ENCODE measurements at places on chromosomes 2 and 18.

DNA sequence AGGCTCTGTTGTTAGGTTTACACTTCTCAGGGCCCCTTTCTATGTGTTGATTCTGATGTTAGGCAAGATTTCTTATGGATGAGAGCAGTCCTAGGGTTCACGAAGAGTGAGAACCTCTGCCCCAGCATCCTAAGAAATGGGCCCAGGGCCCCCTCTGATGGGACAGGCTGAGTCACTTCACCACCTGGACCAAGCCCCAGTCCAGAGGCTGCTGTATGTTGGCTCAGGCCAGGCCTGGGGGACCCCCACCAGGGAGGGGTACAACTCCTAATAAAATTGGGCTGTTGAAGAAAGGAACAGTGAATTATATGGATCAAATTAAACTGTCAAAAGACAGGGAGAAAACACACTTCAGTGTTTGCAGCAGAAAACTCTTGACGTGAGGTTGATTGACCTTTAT, 365.9 kb upstream of the HS6ST1 start:
- DNase-seq = no peak

- DNase-seq = no peak
Observed at GRCh38 chr2:41521211-41521610, 526.6 kb upstream of the PKDCC start.

DNA sequence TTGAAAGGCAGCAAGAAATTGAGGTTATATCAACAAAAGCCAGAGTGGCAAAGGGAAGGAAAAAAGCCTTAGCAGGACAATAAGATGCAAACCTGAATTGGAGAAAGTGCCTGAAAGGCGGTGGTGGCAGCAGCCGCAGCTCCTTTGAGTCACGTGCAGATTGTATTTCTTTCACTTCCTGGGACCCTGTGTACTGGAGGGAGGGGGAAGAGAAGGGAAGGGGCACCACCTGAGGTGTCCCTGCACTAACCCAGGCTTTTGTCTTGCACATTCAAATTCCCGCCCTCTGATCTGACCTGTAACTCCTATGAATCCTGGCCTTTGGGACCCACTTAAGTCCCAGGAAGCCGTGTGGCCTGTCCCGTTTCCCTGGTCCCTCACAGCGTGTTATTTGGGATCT, 326.1 kb upstream of the SKOR2 start:
- no peak for DNase-seq

DNA sequence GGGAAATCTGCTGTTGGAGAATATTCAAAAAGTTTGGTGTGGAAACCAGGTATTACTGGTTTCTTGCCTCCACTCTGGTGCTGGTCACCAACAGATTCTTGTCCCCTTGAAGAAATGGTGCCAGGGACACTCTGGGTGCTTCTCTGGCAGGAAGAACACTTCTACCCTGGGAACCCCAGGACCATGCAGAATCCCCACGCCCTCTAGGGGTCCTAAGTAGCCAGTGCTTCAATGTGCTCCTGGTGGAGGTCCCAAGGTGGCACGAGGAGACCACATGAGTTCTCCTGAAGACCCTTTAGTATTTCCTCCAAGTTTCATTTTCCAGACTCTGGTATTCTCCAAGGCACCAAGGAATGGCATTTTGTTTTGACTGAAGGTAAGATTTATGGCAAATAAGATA, 380.6 kb downstream of the TSN start:
- DNase-seq = no peak

GRCh38 chr2:205865905-205866441, 183.7 kb downstream of the NRP2 start:
- DNase-seq = no peak

GRCh38 chr18:34592961-34593382, 117.1 kb upstream of the DTNA start:
- DNase-seq = no peak

DNA sequence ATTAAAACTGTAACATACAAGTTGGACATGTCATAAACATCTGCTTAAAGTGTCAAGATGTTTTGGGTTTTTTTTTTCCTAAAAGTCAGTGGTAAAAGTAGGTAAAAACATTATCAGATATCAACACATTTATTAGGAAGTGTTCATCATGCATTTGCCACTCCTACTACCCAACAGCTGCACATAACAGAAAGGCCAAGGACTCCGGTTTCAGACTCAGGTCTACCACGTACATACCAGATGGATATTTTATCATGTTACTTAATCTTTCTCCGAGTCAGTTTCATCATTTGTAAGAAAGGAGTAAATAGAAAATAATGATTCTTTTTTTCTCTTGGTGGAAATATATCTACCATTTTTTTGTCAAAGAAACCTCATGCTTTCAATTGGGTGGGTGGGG, 192.3 kb downstream of the UBE2E3 start:
- DNase-seq = no peak

- no peak for DNase-seq
Observed at GRCh38 chr18:65750389-65751154, at the start of gene CDH7. Gene CDH7 (plus strand): TSS chr18:65751012. CDS start chr18:65762843, 11,831 bp downstream.

GRCh38 chr2:177078416-177078815, 134.2 kb upstream of the HNRNPA3 start:
- DNase-seq = no peak

GRCh38 chr18:79610461-79611039, 69.1 kb upstream of the CTDP1 start:
- DNase-seq = no peak

- no peak for DNase-seq
Observed at GRCh38 chr2:215839816-215840215, 173.5 kb downstream of the MREG start.

GRCh38 chr18:31206787-31207381, 44.2 kb upstream of the DSC1 start:
- no peak for DNase-seq
